ENCODE measurements at places on chromosomes 1 and 21.

DNA sequence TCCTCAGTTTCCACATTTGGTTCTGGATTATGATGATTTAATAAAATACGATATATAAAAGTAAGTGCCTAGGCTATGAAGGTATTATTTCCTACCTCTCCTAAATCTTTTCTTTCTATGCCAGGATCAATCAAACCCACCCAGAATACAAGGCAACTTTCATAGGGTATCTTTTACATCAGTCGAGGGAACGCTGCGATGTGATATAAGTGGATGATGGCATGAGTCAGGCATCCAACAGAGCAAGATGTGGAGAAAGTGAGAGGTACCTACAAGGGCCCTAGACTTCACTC is 781 bp downstream of the TTLL7 start:
- DNase-seq, result no peak

DNA sequence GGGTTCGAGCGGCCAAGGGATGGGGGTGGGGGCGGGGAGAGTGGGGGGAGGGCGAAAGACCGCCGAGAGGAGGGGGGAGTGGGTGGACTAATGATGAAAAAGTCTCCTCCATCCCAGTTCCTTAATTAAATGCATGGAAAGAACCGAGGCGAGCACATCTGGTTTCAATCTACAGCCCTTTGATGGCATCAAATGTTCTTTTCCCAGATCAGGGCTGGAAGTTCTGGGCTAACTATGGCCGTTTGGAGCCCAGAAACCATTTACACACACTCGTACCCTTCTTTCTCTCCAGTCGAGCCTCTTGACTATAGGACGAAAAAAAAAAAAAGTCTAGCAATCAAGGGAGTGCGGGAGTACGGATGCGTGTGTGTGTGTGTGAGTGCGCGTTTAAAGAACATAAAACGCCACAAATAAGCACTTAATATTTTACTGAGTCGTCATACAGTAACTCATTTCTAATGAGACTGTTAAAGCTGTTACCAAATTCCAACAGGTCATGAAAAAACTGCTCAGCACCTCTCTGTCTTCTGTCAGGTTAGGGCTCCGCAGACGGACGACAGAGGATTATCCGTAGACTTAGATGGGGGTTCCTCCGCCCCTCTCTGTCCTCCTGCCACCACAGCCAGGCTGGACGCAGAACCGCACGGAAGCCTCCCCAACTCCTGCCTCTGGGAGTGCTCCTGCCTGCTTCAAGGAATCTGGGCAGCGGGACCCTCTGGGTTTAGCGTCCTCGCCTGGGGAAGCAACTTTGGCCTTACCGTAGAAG is 2.1 kb upstream of the PRRX1 start:
- DNase-seq, result no peak

DNA sequence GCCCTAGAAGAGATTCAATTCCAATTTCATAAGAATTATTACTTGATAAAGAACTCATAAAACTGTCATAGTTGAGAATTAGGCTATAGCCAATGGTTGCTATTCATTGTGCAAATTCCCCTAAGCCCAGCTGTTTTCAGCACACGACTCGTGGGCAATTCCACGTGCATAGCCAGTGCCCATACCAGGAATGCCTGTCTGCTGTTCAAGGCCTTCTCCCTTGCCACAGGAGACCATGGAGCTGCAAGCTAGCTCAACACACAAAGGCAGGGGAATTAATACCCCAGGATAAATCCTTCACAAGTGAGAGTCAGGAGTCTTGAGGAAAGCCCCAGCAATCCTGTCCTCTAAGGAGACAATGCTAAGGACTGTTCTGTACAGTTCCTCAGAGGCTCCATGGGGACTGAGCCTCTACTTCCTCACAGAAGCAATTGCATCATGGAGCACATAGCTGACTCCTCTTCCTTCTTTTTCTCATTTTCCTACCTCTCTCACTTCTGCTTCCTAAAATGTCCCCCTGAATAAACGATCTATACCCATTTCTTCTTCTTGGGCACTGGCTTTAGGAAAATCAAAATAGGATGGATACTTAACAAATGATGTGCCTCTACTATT is 19.1 kb upstream of the CHRM3 start:
- DNase-seq, result no peak

- no peak for DNase-seq
Observed at GRCh38 chr1:180173952-180174351, 19.3 kb downstream of the QSOX1 start.

GRCh38 chr1:68969441-68969840 is 472.6 kb upstream of the DEPDC1 start:
- no peak for DNase-seq

- DNase-seq, result no peak
Observed at GRCh38 chr1:93178418-93178817, 1.8 kb downstream of the TMED5 start.

- DNase-seq, result no peak
Observed at GRCh38 chr1:224387302-224387912, 30.7 kb downstream of the CNIH4 start.

- no peak for DNase-seq
Observed at GRCh38 chr1:154730259-154730658, 122.3 kb upstream of the ADAR start.

DNA sequence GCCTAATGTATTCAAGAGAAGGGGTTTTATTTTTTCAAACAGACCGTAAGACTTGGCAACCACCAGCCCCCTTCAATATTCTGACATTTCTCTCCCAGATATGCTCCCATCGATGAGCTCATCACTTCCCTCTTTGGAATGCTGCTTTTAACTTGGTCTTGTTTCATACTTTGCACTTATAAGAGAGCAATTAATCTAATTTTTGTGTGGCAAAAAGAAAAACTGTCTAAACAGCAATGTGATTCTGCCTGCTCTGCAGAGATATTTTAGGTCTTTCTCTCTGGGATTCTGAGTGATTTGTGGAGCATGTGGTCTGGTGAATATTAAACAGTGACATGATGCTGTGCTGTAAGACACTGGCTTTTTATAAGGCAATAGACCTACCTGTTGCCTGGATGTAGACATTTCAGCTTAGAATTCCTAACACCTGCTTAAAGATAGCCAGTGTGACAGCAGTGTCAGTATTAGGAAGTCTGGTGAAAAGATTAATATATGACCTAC is 284.8 kb downstream of the BACH1 start:
- DNase-seq, result no peak

DNA sequence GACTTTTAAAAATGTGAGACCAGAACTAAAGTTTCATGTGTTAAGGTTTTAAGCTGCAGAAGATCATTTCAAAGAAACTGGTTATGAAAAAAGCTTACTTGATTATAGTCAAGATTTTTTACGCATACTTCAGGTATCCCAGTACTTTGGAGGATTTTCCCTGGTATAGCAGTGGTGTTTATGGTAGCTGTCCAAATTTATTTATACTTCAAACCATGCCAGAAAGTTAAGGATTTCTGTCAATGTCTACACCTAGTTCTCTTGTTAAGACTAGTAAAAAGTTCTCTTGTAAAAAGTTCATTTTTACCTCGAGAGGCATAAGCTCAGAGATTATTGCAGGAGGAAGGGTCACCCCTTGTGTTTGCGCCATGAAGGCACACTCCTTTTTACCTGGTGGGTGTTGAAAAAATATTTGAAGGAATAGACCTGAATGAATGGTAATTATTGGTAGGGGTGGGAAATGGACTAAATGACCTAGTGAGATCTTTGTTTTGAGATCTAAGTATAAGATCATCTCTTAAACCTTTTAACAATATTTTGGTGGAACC is 2.8 kb downstream of the DYRK1A start:
- no peak for DNase-seq

GRCh38 chr1:9400425-9401079 is 107.9 kb downstream of the SPSB1 start:
- no peak for DNase-seq

- DNase-seq, result no peak
Observed at GRCh38 chr1:31027693-31028526, 37.6 kb downstream of the PUM1 start.

DNA sequence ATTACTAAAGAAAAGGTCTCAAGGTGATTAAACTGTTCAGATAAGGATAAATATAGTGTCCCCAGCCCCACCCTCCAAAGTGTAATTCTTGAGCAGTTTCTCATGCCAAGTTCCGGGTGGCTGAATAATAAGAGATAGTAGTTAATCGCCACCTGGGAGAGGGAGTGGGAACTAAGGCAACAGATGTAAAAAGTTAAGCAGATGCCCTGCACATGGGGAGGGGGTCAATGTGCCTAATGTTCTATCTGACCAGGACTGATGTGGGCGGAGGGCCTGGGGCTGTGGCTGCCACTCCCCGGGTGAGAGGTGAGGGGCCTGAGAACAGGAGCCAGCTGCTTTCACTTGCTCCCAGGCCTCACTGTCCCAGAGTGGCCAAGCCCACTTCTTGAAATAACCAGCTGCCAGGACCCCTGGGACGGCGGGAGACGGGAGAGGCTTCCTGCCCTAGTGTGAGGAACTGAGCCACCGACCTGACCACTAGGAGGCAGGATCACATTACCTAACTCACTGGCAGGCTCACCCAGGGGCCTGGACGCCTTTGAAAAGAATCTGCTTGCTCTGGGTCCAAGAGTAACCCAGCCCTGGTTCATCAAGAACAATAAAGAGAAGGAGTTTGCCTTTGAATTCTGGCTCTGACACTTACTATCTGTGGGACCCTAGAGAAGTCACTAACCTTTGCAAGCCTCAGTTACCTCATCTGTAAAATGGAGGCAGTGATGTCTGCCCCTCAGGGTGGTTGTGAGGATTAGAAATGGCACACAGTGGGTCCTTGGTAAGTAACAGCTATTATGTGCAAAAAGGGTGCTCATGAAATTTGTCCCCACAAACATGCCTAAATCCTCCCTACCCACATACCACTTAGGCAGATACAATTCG is 179.2 kb downstream of the ATG4C start:
- DNase-seq, result no peak

DNA sequence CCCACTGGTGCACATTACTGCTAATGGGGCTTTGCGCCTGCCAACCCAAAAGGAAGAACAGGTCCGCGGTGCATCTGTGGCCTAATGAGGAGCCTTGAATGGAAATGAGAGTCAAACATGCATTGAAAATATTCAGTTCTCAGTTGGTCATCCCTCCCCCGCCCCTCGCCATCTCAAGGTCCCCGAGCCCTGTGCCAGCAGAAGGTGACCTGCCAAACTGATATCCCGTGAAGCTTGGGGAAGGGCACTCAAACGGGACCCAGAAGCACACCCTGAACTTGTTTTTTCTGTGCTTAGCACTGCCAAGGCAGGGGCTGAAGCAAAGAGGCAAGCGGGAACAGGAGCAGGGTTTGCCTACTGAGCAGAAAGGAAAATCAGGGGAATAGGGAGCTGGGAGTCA is 67.9 kb upstream of the ZNF648 start:
- no peak for DNase-seq

- no peak for DNase-seq
Observed at GRCh38 chr1:4079815-4080214, 179.7 kb upstream of the C1orf174 start.

DNA sequence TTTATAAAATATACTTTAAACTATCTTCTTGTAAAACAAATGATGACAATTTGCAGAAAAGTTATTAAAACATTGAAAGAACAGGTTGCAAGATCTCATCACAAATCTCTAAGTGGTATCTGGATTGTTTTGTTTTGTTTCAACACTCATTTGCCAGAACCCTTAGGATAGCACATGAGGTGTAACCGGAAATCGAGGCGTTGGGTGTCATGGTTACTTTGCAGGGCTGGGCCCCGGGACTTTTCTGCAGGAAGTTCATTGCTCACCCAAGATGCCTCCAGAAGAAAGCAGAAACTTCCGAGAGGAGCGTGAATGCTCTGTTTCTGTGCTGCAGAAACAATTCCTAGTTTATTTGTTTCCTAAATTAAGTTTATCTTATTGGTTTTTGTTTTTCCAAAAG is 2.5 kb downstream of the DISC1 start:
- no peak for DNase-seq

GRCh38 chr1:18805925-18806849 is 53.3 kb downstream of the TAS1R2 start:
- DNase-seq, result no peak

- no peak for DNase-seq
Observed at GRCh38 chr1:112581586-112582192, 37.3 kb downstream of the ST7L start.

DNA sequence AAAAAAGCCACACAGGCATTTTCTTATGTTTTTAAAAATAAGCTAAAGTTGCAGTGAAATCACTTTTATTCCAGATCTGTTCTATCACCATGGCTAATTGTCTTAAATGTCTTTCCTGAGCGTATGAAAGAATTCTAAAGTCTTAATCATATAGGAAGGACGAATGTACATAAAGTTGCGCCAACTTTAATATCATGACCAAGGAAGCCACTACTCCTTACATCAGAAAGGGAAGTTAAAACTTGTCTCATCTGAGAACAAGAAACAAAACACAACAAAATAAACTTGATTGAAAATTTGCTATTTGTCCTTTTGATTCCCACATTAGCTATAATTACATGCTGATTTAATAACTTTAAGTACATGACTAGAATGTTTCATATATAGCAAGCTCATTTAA is 26.5 kb downstream of the CNIH4 start:
- DNase-seq, result no peak

GRCh38 chr1:43612406-43612805 is 37.5 kb upstream of the KDM4A start:
- DNase-seq, result no peak

DNA sequence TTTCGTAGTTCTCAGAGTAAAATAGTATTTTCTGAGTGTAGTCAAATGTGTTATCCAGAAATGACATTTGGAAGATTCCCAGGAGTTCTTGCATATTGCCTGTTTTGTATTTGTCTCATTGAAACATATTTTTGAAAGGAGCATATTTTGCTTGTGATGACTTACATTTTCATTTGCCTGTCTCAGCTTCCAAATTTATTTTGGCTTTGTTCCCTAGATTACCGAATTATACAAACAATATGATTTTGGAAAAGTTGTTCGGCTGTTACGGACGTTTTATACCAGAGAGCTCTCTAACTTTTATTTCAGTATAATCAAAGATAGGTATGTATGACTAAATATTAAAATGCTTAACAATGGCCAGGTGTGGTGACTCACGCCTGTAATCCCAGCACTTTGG is 46.0 kb downstream of the IARS2 start:
- DNase-seq, result no peak

DNA sequence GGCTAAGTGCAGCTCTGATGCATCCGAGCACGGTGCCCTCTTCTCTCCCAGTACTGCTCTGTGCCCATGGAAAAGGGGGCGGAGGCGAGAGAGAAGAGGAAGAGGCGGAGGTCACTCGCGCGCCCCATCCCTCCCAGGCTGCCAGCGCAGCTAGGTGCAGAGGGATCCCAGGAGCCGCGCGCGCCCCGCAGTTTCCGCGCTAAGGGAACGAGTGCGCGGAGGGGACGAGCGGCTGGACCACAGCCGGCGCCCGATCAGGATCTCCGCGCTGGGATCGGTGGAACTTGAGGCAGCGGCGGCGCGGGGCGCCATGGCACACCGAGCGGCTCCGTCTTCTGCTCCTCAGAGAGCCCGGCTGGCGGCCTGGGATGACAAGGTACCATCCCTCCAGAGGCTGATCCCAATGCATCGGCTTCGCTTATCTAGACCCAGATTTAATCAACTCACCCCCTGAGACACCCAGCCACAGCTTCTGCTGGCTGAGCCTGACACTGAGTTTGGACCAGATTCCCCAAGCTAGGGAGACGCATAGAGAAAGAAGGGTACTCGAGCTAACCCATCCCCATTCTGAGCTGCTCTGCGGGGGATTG is at the start of gene PTGFR:
Gene PTGFR (plus strand): TSS at position 114 of the 590 bp plus-strand sequence. CDS start 1,770 bp downstream, outside the sequence.
- no peak for DNase-seq

- DNase-seq, result no peak
Observed at GRCh38 chr1:210652329-210652954, 323.7 kb downstream of the HHAT start.

GRCh38 chr1:162139211-162139610 is 69.7 kb downstream of the NOS1AP start:
- no peak for DNase-seq
